Putamen (tissue), 1 donor: ENCODE measurements at places on chromosomes 7 and 10.

- DNase-seq, result no peak
Measured at GRCh38 chr10:119726676-119727261, 919 bp downstream of the INPP5F start.

- no peak for DNase-seq
Measured at GRCh38 chr10:69851306-69851705, 49.6 kb downstream of the COL13A1 start.

DNA sequence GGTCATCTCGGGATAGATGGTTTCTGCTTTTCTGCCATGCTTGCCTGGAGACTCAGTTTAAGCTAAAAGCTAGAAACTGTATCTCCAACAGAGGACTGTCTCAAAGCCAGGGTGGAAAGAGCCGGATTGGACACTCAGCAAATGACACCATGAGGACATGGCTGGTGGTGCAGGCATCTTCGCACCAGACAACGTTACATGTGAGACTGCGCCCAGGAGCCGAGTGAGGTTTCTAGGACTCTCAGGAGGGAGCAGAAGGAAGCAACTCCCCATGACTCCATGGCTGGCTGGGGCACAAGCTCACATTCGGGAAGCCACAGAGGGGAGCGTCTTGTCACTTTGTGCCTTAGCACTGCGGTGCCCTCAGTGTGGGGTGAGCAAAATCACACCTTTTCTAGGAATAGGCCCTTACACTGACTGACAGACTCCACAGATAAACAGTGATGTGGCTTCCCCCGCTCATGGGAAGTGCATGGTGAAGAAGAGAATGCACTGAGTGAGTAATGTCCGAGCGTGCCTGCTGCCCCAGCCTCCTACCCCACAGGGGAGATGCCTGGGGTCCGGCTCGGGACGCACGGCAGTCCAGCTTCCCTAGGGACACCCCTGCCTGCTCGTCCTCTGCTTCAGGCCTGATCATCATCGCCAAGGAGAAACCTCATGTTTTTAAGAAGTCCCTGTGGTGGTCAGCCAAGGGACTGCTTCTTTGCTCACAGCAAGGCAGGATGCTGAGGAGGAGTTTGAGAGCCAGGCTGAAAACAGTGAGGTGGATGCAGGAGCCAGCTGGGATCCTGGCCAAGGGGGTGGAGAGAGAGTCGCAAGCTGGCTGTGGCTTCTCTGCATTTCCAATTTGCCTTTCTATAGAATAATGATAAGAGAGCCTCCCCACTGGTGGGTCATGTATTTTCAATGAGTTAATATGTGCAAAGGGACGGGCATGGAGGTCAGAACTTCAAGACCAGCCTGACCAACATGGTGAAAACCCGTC lies 52.2 kb upstream of the FXYD4 start:
- DNase-seq, result no peak

DNA sequence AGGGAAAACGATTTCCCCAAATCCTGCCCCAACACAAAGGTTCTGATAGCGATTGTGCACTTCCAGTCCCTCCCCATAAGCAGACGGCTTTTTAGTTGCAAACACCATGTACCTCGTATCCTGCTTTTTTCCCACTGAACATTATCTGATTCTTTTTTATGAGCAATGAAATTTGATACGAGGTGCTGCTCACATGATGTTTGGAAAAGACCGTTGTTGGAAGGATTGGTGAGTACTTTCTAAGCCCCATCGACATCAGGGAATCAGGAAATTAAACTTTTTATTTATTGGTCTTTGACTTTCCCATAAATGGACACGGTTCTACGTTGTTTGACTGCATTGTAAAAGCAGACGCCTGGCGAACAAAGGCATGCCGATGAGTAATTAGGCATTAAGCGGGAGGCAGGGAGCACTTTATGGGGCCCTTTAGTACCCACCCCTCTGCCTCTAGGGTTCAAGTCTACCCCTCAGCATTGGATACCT lies 49.4 kb downstream of the TEX36 start:
- no peak for DNase-seq

GRCh38 chr7:28903730-28904577 lies 54.2 kb downstream of the TRIL start:
- DNase-seq, result no peak

- no peak for DNase-seq
Measured at GRCh38 chr7:155734445-155734809, 77.8 kb downstream of the SHH start.

GRCh38 chr7:26865094-26865388 lies 651 bp upstream of the SKAP2 start:
- no peak for DNase-seq

DNA sequence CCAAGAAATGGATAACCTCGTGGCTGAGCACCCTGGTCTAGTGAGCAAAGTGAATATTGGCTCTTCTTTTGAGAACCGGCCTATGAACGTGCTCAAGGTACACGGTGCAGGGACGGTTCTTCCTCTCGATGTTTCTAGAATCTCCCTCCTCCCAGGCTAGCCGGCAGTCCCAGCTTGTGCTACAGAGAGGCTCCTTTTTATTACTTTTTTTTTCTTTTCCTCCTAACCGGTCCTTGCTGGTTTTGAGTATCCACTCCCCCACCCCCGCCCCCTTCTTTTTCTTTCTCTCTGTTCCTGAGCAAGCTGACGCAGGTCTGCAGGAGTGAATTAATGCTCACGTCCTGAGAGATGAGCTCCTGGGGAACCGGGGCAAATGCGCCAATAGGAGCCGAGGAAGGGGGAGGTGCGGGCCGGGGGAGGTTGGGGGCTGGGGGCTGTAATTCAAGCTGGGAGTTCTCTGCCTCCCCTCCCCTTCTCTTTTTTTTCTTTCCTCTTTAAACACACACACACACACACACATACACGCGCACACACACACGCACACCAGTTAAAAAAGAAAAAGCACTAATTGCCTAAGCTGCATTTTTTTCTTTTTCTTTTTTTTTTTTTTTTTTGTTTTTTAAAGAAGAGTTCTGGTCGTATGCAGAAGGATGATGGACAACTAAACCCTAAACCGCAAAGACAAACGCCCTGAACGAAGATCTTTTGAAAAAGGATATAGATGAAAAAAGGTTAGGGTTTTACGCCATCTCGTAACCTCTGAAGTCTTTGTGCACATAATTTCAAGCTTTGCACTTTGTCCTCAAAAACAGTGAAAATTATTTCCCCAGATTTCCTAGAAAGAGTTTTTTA lies 6.6 kb downstream of the CPA2 start:
- no peak for DNase-seq

DNA sequence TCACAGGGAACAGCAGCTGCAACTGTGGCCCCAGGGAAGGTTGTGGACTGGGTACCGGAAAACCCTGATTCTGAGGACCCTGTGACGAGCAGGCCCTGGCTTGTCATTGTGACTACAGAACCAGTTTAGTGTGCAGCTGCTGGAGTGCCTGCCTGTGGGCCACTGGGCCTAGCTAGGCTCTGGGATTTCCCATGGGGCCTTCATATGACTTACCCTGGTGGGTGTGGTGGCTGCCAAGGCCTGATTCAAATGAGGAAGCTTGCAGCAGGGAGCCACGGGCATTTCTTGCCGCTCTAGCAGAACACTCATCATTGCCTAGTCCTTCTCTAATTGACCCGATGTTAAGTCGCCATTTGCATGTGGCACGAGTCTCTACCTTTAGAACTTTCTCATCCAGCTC lies 14.7 kb upstream of the CAMK2G start:
- no peak for DNase-seq

- no peak for DNase-seq
Measured at GRCh38 chr7:8536431-8536830, 103.0 kb downstream of the NXPH1 start.

DNA sequence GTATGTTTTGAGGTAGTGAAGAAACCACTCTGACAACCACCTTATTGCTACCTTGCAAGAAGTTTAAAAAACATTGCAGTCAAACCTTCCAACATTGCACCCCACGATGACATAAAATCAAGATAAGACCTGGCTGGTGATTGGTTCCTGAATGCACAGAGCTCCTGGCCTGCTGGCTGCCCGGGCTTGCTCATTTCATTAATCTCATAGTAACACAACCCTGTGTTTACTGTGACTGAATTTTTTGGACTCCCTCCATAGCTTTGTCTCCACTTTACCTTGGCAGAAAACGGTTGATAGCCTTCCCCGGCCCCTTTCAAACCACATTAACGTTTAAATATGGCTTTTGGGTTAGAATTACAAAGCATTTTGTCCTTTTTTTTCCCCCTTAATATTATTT lies 27.5 kb downstream of the VWA2 start:
- DNase-seq, result no peak

DNA sequence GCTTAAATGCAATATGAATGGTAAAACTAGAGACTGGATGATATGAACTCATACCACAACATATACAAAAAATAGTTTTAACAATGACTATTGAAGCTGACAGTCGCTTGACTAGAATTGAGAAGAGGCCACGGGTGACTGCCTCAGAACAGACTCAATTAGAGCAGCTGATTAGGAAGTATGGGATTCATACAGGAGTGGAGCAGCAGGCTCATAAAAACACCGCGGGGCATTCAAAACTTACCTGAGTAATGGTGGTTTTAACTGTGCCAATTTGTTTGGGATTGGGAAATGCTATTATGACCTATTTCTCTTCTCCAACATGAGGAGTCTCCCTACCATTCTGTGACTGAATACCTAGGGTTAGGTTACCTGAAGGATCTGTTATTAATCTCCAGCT lies 2.1 kb downstream of the CADPS2 start:
- DNase-seq, result no peak

GRCh38 chr7:98472521-98472954 lies 71.6 kb upstream of the BAIAP2L1 start:
- DNase-seq, result no peak

DNA sequence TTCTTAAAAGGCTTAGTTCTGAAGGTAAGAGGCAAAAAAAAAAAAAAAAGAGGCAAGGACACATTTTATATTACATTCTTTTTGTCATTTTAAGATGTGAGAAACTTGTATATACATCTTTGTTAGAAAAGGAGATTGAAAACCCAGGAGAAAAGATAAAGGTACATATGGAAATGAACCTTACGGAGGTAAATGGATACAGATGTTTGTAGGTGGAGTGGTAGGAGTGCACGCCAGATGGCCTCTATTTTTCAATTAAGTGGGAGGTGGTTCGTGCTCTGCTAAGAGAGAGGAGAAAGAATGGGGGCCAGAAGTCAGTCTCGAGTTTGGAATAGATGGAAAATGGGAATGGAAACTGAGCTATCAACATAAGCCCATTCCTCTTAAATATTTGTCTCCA lies 622.5 kb upstream of the GHITM start:
- DNase-seq, result no peak

DNA sequence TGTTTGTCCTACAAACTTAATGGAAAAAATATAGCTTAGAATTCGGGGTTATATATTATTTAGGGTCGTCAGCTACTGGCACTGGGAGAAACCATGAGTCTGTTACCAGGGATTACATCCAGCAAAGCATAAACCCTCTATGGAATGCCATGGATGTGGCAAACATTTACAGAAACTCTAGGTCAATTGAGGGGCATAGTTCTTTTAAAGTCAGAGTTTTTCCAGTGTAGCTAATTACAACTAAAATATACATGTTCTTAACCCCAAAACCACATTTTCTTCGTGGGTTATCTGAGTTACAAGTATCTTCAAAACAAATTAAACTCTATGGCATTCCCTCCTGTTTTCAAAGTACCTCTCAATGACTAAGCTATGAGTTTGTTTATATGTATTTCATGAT lies 99.3 kb upstream of the THSD7A start:
- DNase-seq, result no peak

DNA sequence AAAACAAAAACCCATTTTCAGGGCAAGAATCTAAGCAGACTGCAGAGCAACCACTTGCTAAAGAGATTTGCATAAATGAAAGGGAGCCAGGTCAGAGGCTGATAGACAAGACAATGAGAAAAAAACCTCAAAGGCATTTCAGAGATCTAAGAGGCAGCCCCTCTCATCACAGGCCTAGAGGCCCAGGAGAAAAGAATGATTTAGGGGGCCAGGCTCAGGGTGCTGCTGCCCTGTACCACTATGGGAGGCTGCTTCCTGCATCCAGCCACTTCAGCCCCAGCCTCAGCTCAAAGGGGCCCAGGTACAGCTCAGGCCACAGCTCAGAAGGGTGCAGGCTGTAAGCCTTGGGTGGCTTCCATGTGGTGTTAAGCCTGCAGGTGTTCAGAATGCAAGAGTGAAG lies 3.7 kb upstream of the DNAJC12 start:
- DNase-seq, result no peak

DNA sequence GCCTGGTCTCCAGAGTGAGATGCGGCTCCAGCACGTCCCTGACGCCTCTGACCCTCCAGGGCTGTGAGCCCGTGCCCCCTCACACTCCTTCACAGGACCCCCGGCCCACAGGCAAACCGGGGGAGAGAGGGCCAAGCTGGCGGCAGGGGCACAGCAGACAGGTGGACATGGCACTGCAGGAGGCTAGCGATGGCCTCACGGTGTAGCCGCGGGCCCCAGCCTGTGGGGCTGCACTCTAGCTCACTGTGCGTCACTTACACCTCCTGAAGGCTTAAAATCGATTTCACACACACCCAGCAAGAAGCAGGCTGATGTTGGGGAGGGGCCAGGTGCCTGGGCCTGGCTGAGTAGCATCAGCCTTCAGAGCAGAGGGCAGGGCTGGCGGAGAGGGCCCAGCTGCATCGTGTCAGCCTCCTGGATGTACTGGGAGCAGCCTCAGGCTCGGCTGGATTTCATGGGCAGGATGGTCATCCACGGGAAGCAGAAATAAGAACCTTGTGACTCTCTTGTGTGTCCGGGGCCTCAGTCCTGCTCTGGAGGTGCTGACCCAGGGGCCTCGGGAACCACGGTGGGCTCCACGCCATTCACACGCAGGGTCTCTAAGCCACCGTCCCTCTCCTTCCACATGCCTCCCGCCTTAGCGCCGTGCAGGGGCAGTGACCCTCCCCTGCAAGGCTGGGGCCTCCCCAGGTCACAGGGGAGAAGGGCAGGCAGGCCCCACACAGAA lies 19.4 kb upstream of the KNDC1 start:
- no peak for DNase-seq

- no peak for DNase-seq
Measured at GRCh38 chr10:112985690-112986543, 35.9 kb downstream of the TCF7L2 start.

DNA sequence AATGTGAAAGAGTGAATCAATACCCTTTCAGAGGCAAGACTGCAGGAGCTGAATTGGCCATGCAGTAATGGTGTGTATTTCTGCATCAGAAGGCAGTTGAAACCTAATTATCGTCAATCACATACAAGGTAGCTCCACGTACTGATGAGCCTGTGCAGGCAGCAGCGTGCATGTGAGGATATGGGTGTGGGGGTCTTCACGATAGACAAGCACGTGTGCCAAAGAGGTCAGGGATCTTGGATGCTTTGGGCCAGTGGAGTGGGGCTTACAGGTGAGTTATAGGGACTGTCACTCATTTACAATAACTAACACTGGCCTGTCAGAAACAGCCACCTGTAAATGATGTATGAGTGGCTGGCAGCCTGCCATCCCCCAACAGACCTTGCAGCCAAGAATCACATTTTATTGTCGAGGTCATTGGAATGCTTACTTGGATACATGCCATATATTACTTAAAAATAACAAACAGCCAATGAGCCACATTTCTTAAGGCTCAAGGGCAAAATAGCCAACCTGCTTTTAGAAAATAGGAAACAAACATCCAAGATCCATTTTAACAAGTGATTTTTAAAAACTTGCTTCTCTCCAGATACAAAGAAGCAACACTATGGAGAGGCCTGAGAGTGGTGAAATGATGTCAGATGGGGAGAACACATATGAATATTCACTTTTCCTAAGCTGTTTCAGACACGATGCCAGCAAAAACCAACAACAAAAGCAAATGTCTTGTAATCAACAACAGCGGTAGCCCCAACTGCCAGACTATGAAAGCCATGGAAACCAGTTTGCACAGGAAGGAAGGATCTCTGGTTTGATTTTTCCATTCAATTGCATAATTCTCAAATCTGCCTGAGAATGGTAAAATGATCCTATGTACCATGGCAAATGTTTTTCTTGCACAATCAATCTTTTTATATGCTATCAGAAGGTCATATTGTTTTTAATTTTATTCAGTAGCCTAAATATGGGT lies 210.7 kb downstream of the SKAP2 start:
- no peak for DNase-seq
